ENCODE measurements at places on chromosomes 2 and 18.

DNA sequence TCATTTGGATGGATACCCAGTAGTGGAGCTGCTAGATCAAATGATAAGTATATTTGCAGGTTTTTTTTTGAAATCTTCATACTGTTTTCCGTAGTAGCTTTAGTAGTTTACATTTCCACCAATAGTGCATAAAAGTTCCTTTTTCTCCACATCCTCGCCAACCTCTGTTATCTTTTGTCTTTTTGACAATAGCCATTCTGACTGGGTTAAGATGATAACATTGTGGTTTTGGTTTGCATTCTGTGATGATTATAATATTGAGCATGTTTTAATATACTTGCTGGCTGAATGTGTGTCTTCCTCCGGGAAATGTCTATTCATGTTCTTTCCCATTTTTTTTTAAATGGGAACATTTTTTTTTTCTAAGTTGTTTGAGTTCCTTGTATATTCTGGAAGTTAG lies 260.0 kb downstream of the GULP1 start:
- DNase-seq = no peak

DNA sequence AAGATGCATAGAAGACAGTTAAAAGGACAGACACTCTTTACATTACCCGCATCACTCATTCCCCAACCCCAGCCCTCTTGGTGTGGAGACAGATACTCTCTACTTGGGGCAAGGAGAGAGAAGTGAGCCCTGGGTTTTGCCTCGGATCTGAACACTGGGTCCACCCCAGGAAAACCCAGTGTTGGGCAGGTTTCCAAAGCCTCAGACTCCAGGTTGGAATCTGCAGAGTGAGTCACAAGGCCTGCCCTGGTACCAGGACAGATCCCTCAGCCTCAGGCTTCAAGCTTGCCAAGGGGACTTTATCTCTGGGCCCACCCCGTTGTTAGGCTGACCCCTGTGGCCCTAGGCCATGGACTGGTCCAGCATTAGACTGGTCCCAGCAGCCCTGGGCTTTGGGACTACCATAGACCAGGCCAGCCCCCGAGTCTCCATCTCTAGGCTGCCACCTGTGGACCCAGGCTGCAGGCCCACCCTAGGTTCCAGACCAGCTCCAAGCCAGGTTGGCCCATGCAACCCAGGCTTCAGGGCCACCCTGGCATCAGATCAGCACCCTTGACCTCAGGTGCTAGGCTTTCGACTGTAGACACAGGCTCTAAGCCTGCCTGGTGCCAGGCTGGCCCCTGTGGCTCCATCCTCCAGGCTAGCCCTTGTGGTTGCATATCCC lies 112.8 kb downstream of the GULP1 start:
- peak; percentile 4 for DNase-seq

- no peak for DNase-seq
Observed at GRCh38 chr2:27754831-27755230, 16.7 kb upstream of the MRPL33 start.

GRCh38 chr2:59706729-59707128 lies 846.7 kb downstream of the BCL11A start:
- DNase-seq = no peak

DNA sequence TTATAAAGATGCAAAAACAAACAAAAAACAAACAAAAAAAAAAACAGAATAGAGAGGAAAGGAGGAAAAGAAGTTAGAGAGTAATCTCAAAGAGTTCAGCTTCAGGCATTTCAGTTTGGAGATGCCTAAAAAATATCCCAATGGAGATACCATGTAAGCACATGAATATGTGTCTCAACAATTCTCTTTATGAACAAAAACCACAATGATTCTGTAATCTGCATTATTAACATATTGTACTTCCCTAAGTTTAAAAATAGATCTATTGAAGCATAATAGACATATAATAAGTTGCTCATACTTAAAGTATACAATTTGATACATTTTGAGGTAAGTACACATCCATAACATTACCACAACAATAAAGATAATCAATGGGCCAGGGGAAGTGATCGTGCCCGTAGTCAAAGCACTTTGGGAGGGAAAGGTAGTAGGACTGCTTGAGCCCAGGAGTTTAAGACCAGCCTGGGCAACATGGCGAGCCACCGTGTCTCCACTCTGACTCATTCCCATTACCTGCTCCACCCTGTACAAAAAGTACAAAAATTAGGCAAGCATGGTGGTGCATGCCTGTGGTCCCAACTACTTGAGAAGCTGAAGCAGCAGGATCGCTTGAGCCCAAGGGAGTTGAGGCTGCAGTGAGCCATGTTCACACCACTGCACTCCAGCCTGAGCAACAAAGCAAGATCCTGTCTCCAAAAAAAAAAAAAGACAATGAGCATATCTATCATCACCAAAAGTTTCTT lies 158.9 kb downstream of the ATAD2B start:
- no peak for DNase-seq

GRCh38 chr2:17733599-17733998 lies 20.0 kb downstream of the SMC6 start:
- DNase-seq = no peak

DNA sequence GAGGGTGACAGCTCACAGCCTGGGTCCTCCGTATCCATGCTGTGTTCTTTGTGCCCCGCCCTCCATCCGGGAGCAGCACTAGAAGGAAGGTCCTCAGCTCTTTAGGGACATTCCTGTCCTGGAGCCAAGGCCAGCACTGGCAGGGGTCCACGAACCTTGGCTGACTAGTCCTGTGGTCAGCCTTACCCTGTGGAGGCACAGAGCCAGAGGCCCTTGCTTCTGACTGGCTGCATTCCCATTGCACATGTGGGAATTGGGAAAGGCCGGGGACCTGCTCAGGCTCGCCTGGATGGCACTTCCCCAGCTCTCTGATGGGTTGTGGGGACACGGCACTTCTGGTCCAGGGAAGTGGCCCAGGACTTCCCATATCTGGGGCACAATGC lies 24.9 kb upstream of the RHOB start:
- DNase-seq = peak; percentile 52

- DNase-seq = no peak
Observed at GRCh38 chr2:2422621-2423020, 91.5 kb upstream of the MYT1L start.

- peak; percentile 76 for DNase-seq
Observed at GRCh38 chr2:71716697-71717624, 263.6 kb downstream of the DYSF start.

DNA sequence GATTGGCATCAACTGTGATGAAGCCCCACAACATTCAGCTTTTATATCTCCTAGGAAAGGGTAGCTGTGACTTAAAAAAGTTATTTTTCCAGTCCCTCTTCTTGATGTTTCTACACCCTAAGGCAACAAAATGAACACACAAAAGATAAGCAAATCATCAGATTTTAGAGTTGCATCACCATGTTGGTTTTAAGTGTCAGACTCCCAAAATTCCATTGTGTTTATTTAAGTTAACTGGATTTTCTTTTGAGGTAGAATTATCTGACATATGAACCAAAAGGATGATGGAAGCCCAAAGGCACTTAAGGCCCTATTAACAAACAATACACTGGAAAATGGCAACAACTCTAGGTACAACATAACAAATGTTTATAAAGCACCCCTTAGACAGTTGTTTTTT lies 261.7 kb upstream of the SLC39A10 start:
- DNase-seq = no peak

DNA sequence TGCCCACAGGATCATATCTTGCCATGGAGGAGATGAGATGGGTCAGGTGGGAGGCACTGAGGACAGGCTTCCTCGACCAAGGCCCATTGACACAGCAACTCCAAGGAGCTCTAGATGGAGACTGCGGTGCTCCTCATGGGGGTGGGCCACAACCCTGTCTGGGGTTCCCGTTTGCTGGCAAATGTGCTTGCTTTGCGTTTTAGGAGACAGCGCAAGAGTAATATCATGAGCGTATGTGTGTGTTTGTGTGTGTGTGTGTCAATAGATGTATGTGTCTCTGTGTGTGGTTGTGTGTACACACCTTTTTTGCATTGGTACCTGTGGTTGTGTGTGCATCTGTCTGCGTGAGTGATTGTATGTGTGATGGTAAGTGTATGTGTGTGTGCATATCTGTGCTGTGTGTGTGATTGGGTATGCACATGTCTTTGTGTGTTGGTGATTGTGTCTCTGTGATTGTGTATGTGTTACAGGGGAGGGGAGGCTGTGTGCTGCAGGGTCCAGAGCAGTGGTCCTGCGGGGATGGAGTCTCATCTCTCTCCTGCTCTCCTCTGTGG lies 4.4 kb downstream of the FBLN7 start:
- DNase-seq = no peak

- DNase-seq = no peak
Observed at GRCh38 chr2:102834523-102835273, 72.9 kb downstream of the TMEM182 start.

DNA sequence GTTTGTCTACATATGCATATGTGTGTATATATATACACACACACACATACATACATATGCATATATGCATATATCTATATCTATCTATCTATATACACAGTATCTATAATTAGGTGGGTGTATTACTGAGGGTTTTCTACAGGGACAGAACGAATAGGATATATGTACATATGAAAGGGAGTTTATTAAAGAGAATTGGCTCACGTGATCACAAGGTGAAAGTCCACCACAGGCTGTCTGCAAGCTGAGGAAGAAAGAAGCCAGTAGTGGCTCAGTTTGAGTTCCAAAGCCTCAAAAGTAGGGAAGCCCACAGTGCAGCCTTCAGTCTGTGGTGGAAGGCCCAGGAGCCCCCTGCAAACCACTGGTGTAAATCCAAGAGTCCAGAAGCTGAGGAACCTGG lies 756.0 kb upstream of the ACVR2A start:
- no peak for DNase-seq

DNA sequence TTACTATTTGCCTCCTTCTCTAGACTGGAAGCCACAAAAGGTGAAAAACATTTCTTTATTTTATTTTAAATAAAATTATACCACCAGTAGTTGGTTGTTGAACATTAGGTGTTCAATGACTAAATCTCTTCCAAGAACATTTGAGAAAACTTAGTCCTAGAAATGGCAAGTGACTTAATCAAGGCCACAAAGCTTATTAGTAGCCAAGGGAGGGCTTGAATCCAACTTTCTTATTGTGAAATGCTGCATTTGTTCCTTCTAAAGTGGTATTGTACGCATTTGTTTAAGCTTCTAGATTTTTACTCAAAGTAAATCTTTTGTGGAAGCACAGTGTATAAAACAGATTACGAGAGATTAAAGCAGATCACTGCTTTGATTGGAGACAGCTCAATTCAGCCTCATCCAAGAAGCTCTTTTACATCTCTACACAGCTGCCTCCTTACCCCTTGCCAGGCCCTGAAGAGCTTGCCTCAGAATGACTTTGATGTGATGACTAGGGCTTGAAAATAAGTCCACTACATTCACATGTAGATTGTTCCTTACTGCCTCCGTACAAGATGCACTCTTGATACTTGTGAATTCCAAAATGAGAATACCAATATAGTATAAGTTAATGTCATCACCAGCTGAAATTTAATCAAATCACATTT lies 244.8 kb downstream of the XIRP2 start:
- no peak for DNase-seq

- DNase-seq = no peak
Observed at GRCh38 chr2:241798081-241798630, 10.8 kb upstream of the NEU4 start.

DNA sequence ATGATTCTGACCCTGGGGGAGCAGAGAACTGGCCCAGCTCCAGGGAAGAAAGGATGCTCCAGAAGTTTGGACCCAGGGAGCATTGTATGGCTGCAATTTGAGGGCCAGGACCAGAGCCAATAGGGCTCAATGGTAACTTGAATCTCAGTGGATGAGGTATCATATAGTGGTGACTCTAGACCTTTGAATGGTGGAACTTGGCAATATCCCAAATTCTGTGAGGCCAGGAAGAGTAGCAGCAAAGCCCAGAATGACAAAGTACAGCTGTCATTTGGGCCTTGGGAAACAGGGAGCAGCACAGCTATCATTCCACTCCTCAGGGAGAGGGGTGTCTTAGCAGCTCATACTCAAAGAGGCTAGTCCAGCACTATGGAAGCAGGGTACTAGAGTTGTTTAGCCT lies 332.9 kb upstream of the RBMS1 start:
- no peak for DNase-seq

DNA sequence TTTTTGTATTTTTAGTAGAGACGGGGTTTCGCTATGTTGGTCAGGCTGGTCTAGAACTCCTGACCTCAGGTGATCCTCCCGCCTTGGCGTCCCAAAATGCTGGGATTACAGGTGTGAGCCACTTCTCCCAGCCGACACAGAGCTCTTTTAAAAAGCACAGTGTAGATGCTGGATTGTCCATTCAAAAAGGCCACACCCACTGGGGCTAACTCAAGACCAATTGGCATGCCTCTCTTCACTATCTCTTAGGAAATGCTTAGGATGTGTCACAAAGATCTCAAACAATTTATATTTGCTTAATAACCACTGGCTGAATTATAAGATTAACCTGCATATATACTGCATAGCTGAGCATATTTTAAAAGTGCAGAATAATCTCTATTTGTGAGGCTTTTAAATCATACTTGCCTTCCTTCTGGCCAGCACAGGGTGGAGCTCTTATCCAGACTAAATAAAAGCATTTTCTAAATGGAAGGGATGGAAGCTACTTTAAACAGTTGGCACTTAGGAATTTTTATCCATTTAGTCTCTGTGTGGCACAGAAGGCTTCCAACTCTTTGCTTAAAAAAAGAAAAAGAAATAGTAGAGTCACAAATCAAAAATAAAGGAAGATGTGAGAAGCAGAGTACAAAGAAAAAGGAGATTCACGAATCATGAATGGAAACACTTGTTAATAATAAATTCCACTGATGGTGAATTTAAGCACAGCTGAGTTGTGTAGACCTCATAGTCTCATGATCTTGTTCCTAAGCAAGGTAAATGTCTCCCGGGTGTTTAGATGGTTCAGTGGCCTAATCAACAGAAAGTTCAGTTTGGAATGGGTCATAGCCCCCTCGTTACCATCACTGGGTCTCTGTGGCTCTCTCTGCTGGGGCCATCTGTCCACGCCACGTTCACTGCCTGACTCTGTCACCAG lies 22.4 kb downstream of the CRYGD start:
- no peak for DNase-seq

DNA sequence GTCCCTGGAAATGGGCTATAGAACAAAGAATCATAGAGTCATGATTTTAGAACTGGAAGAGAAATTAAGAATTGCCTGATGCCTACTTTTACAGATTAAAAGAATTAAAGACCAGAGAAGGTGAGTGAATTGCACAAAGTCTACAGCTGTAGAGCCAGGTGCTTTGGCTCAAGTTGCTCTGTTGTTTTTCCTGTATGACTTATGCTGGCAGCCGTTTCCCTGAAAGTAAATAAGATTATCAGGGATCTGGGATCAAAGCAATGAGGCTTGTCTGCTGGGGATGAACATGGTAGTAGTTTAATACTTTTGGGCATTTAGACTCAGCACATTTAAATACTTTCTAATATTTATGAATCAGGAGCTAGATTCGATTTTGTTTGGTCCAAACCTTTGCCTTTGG lies 166.9 kb downstream of the PRPF40A start:
- no peak for DNase-seq

GRCh38 chr2:111052621-111053020 lies 68.1 kb upstream of the BCL2L11 start:
- no peak for DNase-seq

- no peak for DNase-seq
Observed at GRCh38 chr2:15195813-15196212, 365.3 kb downstream of the NBAS start.

All from H54 (cell line).